ENCODE measurements at places on chromosomes 7 and 10. TPM values are rescaled to one million over a fixed set of nuclear protein-coding genes. Genes with fewer than 3 reads are reported as not detected.
A peak's percentile ranks its signal among the peaks of the same experiment; 100 is the strongest.

MAGI2 gene
- 0.19 TPM for total RNA-seq

GRCh38 chr7:114426824-114427223 is 12.2 kb downstream of the FOXP2 start:
- H3K4me3 ChIP-seq: no peak overlapping the region
- no peak for DNase-seq
- no peak overlapping the region for H3K27ac ChIP-seq
- no peaks in the 10 kb centered on the region for H3K36me3 ChIP-seq
- H3K27me3 ChIP-seq: no peaks in the 10 kb centered on the region
- H3K4me1 ChIP-seq: no peaks in the 10 kb centered on the region

DNA sequence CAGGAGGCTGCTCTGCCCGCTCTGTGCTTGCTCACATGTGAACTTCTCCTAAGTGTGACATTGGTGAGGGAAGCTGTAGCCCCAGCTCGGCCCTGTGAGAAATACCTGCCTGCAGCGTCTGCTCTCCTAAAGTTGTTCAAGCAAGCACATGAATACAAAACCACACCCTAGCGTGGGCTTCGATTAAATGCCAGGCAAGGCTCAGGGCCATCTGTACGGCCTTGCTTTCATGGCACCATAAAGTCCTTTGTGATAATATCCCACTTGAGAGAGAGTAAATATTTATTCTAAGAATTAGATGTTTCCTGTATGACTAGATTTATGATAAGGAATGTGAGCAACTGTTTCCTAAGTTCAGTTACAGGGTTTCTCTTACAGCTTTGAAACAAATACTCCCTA is 262.8 kb upstream of the KLF14 start:
- H3K4me3 ChIP-seq: peak overlapping the region; percentile 73
- no peak for DNase-seq
- H3K27me3 ChIP-seq: no peaks in the 10 kb centered on the region
- H3K27ac ChIP-seq: peak overlapping the region; percentile 81
- no peaks in the 10 kb centered on the region for H3K36me3 ChIP-seq
- peaks cover 52% of the 10 kb centered on the region for H3K4me1 ChIP-seq

- no peak overlapping the region for H3K4me3 ChIP-seq
- H3K27ac ChIP-seq: no peak overlapping the region
- H3K4me1 ChIP-seq: no peaks in the 10 kb centered on the region
- no peak for DNase-seq
- peaks cover 3% of the 10 kb centered on the region for H3K27me3 ChIP-seq
Observed at GRCh38 chr7:4675771-4676367, 6.2 kb upstream of the FOXK1 start.

NCF1 gene
- total RNA-seq: 48.8 TPM

DNA sequence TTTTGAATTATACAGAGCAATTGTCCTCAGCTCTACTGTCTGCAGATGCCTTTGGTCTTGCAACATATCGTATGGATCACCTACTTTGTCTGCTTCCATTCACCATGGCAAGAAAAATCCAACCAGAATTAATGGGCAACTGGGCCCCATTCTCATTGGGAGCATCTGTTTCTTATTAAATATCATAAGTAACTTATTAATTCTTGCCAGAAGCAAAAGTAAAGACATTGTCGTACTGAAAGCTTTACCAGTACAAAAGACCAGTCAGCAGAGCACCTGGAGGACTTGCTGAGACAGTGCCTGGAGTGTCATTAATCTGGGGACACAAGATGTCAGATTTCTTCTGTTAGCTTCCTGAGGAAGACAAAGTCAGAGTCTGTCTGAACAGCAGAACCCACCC is 404.5 kb downstream of the INHBA start:
- H3K27ac ChIP-seq: no peak overlapping the region
- H3K4me1 ChIP-seq: no peaks in the 10 kb centered on the region
- H3K36me3 ChIP-seq: no peaks in the 10 kb centered on the region
- H3K4me3 ChIP-seq: no peak overlapping the region

GRCh38 chr7:111718886-111719285 is 156.6 kb upstream of the IMMP2L start:
- no peak for DNase-seq
- H3K4me3 ChIP-seq: no peak overlapping the region
- no peaks in the 10 kb centered on the region for H3K4me1 ChIP-seq
- H3K27ac ChIP-seq: no peak overlapping the region

- DNase-seq: no peak
- H3K4me3 ChIP-seq: no peak overlapping the region
- H3K36me3 ChIP-seq: no peaks in the 10 kb centered on the region
- H3K4me1 ChIP-seq: no peaks in the 10 kb centered on the region
- no peak overlapping the region for H3K27ac ChIP-seq
Observed at GRCh38 chr7:99825873-99826272, 1.9 kb upstream of the CYP3A43 start.

Data from natural killer cell treated with Interleukin-12 subunit alpha and Interleukin-12 subunit beta and Interleukin-15 and Interleukin-18, amount 100 ng/mL, for 72 hours (primary cell).